ENCODE measurements at places on chromosomes 13 and 19.

DNA sequence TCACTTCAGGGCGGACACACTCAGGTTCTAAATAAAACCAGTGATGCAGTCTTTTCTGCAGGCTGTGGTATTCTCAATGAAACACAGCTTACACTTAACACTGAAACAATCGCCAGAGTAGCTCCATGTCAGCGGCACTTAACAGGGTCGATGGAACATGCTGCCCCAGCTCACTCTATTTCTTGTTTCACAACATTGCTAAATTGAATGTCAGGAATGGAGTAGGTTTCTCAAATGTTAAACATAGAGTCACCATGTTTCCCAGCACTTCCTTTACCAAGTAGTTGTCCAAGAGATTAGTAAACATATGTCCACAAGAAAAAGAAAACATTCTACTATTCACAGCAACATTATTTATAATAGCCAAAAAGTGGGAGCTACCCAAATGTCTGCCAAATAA, 306.9 kb downstream of the SLITRK6 start:
- no peak for DNase-seq

DNA sequence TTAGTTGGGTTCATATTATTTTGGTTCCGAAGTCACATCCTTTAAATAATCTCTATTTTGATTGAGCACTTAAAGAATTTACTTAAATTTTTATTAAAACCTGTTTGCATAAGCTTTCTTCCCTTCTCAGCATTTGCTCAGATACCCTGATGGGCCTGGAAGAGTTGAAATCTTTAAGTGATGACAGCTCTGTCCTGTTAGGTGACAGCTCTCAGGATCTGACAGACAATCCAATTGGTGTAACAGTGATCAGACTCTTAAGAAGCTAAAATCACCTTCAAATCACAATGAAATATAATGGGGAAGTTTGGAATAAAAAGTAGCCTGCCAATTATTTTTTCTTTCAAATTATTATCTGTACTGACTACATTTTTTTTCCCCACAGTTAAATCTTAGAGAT, 284.4 kb downstream of the LMO7 start:
- no peak for DNase-seq

DNA sequence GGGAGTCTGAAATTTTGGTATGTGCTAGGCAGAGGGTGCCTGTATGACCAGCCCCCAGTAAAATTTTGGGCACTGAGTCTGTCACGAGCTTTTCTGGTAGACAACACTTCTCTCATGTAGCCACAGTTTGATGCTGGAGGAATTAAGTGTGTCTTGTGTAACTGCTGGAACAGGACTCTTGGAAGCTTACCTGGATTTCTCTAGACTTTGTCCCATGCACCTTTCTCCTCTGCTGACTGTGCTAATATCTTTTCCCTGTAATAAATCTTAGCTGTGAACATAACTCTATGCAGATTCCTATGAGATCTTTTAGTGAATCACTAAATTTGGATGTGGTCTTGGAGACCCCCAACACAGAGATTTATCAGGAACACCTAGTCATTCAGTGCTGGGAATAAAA, 13.8 kb downstream of the RNF6 start:
- DNase-seq: no peak

- DNase-seq: peak; percentile 86
Measured at GRCh38 chr19:40806423-40807146, 7.6 kb downstream of the EGLN2 start.

DNA sequence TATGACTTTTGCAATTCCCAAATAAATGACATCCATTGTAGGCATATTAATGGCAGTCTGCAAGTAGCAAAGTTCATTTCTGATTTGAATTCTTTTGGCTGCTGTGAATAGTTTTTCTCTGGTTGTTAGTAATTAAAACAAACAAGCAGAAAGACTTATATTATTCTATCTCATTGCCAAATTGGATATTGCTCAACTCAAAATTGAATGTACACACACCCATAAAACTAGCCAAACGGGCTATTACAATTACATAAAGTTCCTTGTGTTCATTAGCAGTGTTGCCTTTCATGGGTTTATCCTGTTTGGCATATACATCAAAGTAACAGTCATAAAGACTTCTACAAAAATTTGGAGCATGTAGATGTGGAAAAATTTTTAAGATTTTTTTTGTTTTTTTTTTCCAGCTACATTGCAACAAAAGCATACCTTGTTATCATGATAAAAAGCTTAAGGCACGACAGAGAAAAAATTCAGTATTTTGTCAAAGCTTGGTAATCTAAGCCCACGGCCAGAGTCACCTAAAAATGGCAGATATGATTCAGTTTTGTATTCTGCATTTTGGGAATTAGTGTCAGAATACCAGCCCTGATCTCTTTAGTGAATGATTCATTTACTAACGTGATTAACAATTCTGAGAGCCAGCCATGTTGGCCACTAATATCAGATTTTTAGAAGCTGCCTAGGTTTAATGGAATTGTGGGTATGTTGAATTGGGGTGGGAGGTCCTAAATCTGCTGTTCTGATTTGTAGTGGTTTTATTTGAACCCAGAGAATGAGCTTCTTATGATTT, 108.4 kb downstream of the KLF5 start:
- DNase-seq: no peak

- DNase-seq: no peak
Measured at GRCh38 chr13:103004661-103005345, 61.4 kb downstream of the SLC10A2 start.

GRCh38 chr13:20473139-20473538, 52.5 kb downstream of the CRYL1 start:
- no peak for DNase-seq

GRCh38 chr13:113669755-113670341, 2.8 kb downstream of the GRK1 start:
- DNase-seq: no peak

DNA sequence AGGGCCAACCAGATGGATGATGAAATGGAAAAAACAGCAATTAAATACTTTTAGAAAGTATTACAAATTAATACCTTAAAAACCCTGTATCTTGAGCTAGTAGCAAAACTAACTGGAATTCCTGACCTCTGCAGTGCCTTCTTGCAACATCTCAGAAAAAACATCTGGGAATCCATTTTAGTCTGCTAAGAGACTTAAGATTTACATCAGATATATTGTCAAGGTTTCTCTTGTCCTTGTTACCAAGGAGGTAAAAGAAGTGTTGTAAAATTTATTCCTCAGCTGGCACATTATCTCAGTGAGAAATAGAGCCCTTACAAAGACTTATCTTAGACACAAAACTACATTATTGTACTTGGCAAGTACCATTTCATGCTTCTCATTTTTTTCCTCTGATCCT, 18.5 kb downstream of the KCNRG start:
- no peak for DNase-seq

GRCh38 chr19:3392480-3392879, 26.1 kb downstream of the NFIC start:
- no peak for DNase-seq

GRCh38 chr19:38370299-38370698, 4.1 kb upstream of the PSMD8 start:
- no peak for DNase-seq

- DNase-seq: no peak
Measured at GRCh38 chr13:95870421-95870820, 182.8 kb downstream of the UGGT2 start.

- DNase-seq: no peak
Measured at GRCh38 chr13:23992781-23993679, 95.7 kb upstream of the C1QTNF9B start.

DNA sequence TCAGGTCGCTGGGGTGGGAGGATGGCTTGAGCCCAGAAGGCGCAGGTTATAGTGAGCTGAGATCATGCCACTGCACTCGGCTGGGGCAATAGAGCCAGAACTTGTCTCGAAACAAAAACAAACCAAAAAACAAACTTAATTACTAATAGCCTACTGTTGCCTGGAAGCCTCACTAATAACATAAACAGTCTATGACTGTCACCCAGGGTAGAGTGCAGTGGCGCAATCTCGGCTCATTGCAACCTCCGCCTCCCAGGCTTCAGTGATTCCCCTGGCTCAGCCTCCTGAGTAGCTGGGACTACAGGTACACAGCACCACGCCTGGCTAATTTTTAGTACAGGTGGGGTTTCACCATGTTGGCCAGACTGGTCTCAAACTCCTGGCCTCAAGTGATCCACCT, 18.0 kb downstream of the CATSPERD start:
- DNase-seq: no peak

DNA sequence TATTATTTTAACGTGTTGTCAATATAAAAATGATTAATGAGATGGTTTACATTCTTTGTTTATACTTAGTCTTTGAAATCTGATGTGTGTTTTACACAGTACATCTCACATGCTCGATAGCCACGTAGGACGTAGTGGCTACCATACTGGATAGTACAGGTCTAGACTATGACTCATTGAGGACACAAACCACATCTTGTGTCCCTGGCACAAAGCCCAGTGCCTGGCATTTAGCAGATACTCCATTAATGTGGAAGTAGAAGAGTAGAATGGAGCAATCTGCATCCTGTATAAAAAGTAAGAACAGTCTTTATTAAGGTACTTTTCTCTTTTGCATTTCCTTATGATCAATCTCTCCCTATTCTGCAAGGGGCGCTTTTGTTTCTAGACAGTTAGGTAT, 49.0 kb upstream of the FRY start:
- DNase-seq: no peak

- DNase-seq: no peak
Measured at GRCh38 chr13:49812812-49813211, 20.3 kb upstream of the KPNA3 start.

DNA sequence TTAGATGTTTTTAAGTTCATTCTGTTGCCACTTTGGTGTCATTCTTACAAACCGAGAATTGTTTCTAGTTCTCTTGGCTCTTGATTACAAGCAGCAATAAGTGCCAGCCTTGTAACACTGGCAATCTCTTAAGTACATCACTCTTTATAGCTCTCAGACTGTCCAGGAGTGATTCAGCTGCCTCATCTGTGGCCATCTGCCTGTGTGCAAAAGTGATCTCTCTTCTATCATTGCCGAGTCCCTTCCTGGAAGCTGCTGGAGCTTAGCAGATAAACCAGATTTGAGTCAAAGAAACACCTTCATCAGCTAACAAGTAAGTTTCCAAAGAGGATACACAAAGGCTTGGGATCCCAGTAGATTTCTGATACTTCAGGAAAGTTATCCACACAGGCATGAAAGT, 23.2 kb downstream of the STOML3 start:
- DNase-seq: no peak

- DNase-seq: no peak
Measured at GRCh38 chr13:108787700-108788414, 158.4 kb downstream of the MYO16 start.

- DNase-seq: no peak
Measured at GRCh38 chr13:80441968-80442367, 101.0 kb upstream of the SPRY2 start.

GRCh38 chr13:110187641-110188161, 119.3 kb downstream of the COL4A1 start:
- no peak for DNase-seq

GRCh38 chr13:99977912-99978798, 3.4 kb upstream of the ZIC2 start:
- no peak for DNase-seq

DNA sequence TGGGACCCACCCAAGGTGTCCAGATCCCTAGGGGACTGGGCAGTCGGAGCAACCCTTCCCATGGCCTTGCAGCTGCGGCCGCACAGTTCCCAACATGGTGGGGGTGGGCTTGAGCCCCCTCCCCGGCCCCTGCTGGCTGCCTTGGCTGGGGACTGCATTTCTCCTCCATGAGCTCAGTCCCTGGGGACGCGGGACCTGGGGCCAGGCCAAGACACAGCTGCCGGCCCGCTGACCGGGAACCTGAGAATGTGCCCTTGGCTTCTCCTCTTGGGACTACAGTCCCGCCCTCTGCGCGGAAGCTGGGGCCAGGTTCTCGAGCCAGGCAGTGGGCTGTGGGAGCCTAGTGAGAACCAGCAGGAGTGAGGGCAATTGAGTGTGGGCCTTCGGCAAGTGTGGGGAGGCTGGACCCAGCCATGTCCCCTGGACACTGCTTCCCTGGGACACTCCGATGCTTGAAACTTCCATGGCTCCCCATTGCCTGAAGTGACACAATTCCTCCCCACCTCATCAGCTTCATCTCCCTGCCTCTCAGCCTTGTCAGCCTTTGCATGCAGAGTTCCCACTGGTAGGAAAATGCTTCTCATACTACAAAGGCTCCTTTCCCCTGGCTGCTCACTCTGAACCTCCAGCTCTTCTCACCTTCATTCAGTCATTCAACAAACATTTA, 13.1 kb upstream of the NOTCH3 start:
- DNase-seq: no peak

DNA sequence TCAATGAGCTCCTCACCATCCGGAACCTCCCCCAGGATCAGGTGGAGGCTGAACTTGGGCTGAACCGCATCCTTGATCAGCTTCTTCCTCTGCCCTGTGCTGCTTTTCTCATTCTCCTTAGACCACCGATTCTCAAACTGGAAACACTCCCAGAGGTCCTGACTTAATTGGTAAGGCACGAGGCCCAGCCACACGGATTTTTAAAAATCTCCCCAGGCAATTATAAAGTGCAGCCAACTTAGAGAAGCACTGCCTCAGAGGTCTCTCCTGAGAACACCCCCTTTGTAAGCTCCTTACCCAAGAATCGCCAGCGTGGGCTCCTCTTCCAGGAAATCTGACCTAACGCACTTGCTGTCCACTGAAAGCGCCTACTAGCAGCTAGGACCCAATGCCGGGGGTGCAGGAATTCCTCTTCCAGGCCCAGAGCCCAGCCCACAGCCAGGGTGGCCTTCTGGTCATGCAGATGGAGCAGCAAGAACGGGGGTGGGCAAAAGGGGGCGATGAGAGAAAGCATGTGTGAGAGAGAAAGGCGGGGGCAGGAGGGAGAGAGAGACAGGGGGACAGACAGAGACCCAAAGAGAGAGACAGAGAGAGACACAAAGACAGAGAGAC, 66.9 kb upstream of the CACNA1A start:
- DNase-seq: no peak

- DNase-seq: no peak
Measured at GRCh38 chr19:5624018-5624663, 1.3 kb downstream of the SAFB start.

DNA sequence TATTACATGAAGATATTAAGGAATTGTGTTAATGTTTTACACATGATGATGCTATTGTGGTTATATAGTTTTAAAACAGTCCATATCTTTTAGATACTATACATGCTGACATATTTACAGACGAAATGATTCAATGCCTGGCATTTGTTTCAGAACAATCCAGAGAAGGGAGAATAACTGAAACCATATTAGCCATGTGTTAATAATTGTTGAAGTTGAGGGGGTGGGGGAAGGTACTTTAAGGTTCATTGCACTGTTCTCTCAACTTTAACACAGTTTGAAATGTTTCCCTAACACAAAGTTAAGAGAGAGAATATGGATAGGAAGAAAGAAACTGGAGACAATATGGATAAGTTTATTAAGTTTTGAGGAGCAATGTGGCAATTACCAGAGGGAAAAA, 5.8 kb downstream of the CRYL1 start:
- no peak for DNase-seq

Data from HEK293T (cell line).